NCI-H1694 treated with DMSO at 0.1 percent for 48 hours (cell line): ENCODE measurements at places on chromosomes 1 and 21.

- no peak for DNase-seq
Measured at GRCh38 chr1:17610713-17611112, 71.2 kb downstream of the ARHGEF10L start.

- no peak for DNase-seq
Measured at GRCh38 chr1:61378494-61379180, 296.3 kb downstream of the NFIA start.

DNA sequence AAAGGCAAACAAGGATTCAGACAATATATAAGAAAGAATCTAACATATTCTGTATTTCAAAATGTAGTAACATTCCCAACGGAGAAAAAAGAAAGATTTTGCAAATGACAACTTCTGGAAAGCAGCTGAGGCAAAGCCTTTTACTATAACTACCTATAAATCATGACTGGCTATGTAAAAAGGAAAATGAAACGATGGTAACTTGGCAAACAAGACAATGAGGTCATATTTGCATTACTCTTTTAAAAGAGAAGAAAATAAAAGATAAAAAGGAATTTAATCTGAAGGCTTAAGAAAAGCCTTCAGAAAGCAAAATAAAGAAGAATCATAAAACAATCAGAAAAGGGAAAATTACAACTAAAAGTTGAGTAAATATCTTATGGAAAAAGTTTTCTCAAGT is 25.1 kb upstream of the ASPM start:
- no peak for DNase-seq

DNA sequence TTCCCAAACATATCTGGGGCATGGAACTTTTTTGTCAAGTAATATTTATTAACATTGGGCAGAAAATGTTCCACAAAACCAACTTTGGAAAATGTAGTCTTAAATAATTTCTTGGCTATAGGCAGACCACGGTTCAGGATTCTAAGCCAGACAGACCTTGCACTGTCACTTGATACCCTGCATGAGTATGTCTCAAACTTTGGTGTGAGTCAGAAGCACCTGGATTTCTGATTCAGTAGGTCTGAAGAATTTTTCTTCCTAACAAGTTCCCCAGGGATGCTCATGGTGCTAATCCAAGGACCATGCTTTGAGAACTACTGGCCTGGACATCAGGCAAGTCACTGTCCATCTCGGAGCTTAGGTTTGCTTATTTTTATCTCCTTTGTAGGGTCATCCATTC is 562.0 kb downstream of the PLPP3 start:
- DNase-seq, result no peak

- peak; percentile 45 for DNase-seq
Measured at GRCh38 chr1:57131701-57132394, 166.0 kb upstream of the C8B start.

DNA sequence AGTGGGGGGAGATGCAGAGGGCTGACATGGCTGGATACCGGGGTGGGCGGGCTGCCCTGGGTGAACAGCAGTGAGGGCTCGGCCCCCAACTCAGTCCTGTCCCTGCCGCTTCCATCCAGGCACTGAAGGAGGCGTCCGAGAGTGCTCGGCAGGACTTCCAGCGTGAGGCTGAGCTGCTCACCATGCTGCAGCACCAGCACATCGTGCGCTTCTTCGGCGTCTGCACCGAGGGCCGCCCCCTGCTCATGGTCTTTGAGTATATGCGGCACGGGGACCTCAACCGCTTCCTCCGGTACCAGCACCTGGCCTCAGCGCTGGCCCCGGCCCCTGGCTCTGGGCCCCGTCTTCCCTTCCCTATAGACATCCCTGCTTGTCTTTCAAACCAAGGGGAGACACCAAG is 15.6 kb downstream of the NTRK1 start:
- no peak for DNase-seq

- no peak for DNase-seq
Measured at GRCh38 chr1:214856843-214857242, 225.7 kb upstream of the KCNK2 start.

DNA sequence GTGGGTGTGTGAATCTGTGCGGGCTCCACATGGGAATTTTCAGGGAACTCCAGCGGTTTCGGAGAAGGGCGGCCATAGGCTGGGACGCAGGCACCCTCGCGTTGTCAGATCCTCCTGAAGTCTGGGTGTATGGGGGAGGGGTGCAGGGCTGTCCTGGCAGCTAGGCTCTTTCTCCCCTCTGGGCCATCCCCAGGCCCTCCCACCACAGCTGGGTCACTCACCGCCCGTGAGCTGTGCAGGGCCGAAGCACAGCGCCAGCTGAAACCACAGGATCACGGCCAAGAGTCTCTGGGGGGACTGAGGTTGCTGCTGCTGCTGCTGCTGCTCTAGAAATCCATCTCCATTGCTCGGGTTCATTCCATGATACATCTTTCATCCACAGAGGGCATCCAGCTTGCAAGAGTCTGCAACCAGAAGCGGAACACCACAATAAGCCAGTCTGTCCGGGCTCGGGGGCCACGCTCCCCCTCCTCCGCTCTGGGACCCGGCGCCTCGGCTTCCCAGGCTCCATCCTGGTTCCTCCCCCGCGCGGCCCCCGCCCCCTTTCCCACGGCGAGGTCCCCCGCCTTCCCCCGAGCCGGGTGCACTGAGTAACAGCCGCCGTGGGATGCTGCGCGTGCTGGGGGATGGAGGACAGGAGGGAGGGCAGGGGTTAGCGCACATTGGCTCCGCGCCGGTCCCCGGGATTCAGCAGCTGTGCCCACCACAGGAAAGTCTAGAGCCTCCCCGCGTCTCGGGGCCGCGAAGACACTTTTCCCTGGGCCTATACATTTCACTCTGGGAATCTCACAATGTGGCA is 720 bp downstream of the SUSD4 start:
- peak; percentile 48 for DNase-seq

DNA sequence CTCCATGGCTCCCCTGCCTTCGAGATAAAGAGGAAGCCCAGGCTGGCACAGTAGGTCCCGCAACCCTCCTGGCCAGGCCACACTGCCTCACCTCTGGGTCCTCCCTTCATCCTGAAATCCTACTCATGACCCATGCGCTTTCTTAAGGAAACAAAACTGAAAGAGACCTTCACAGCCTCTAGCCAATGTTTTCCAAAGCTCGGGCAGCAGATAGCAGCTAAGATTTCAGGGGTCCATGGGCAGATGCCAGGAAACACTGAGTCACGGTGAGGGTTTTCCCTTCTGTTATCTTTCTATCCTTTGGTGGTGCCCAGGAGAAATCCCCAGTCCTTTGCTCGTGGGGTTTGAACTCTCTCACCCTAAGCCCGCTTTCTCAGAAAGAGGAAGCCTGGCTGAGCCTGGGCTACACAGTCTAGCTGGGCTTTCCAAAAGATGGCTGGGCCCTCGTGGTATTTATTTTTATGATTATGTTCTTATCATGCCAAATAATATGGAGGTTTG is 26.6 kb downstream of the TTC39A start:
- no peak for DNase-seq

DNA sequence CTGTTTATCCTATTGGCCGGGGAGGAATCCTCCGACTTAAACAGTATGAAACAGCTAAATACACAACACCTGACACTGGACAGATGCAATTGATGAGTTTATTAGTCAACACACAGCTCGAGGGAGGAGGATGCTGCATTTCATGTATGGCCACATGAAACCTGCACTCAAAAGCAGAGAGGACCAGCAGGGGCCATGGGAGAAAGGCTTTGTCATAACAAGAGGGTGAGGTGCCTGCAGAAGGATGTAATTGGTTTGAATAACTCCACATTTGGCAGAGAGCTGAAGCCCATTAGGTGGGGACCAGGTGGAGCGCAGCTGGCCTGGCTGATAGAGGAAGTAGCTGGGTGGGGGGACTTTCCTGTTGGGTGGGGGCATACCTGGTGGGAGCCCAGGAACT is 599.1 kb downstream of the PTPRU start:
- no peak for DNase-seq

DNA sequence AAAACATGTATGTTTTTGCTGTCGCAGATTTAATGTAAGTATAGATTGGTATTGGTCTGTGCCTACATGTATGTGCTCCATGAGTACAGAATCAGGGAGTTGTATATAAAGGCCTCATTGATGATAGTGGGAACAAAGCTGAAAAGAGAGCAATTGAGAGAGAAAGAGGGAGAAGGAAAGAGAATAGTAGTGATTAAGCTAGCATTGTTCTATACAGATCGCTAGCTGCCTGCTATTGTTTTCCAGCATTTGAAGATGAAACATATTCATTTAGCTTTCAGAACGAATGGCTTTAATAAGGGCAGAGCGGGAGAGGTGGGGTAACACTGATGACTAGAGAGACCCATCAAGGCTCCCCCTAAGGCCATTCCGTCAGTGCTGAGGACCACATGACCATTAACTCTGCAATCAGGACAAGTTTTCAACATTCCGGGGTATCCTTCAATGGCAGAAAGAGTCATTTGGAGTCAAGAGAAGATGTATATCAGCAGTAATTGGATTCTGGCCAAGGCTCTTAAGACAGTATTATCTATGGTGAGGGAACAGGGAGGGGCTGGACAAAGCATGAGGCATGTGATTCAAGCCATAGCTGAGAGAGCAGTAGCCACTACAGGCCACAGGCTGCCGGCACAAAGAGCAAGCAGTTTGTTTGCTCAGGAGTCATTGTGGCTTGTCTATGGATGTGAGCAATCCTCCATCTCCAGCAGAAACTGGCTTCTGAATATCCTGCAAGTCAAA is 176.5 kb downstream of the PBX1 start:
- no peak for DNase-seq

GRCh38 chr1:172993640-172994039 is 57.1 kb downstream of the TNFSF18 start:
- DNase-seq, result no peak

GRCh38 chr1:169724168-169724567 is 9.7 kb downstream of the SELE start:
- DNase-seq, result no peak

DNA sequence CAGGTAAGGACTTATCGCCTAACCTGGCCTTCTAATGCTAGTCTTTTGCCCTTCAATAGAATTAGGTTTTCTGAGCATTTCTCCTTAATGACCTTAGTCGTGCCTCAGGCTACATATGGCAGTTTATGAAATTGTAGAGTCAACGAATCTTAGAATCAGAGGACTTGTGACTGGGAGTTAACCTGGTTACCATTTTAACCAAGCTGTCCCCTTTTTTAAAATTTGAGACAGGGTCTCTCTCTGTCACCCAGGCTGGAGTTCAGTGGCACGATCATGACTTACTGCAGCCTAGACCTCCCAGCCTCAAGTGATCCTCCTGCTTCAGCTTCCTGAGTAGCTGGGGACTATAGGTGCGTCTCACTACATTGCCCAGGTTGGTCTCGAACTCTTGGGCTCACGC is 53.5 kb upstream of the DMRTB1 start:
- no peak for DNase-seq

DNA sequence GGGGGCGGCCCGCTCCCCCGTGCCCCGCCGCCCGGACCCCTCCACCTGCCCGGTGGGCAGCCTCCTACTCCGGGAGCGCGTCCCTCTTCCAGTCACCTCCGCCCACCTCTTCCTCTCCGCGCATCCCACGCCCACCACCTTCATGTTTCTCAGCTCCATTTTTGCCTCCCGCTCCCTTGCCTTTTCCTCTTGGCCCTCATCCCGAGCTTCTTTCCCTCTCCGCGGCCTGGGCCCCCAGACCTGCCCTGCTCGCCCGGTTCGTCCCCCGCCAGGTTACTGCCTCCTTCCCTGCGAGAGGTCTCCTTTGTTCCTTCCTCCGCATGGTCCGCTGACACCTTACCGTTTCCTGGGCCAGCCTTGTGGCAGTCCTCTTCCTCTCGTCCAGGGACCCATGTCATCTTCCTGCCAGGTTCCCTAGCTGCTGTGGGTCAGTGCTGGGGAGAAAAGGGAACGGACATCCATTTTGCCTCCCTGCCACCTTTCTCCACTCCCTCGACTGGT is 563 bp downstream of the QSOX1 start:
- no peak for DNase-seq

DNA sequence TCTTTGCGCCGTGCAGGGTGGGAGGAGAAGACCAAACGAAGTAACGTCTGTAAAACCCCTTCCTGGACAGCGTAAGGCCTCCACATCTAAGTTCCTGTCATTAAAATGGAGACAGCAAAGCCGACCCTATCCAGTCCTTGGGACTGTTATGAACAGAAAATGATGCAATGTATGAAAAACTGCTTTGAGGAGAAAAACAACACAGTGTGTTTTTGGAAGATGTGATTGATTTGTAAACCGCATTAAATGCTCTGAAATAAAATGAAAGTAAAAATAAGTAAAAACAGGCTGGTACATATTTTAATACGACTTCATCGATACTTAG is 827 bp upstream of the URB1 start:
- DNase-seq, result no peak

- no peak for DNase-seq
Measured at GRCh38 chr21:18460979-18461378, 57.4 kb upstream of the TMPRSS15 start.

- DNase-seq, result peak; percentile 53
Measured at GRCh38 chr1:162168261-162168660, 98.8 kb downstream of the NOS1AP start.

GRCh38 chr1:119160409-119160808 is 20.0 kb upstream of the WARS2 start:
- no peak for DNase-seq

- no peak for DNase-seq
Measured at GRCh38 chr21:31293986-31294385, 50.1 kb downstream of the TIAM1 start.

- no peak for DNase-seq
Measured at GRCh38 chr1:231053493-231054162, 13.6 kb upstream of the FAM89A start.

DNA sequence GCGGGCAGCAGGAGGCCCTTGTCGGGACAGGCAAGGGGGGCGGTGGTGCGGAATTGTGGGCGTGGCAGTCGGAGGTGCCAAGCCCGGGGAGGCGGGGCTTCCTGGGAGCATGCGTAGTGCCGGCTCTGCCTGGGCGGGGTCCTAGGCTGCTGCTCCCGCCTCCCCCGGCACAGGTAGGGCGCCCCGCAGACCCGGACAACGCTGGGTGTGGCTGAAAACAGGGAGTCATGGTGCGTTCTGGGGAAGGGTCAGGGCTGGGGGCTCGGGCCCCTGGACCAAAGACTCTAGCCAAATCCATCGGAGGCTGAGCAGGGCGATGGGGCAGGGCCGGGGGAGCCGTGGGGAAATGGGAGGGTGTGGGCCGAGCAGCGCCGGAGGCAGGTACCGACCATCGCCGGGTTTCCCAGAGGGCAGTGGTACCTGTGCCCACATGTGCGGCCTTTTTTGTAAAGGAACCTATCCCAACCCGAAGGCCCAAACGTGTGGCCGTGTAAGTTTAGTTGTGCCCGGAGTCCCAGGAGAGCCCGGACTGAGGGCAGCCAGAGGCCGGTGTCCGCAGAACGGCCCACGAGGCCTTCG is 231.9 kb downstream of the SDCCAG8 start:
- DNase-seq, result no peak
